ENCODE measurements at places on chromosomes 2 and 18. TPM values are rescaled to one million over a fixed set of nuclear protein-coding genes. Genes with fewer than 3 reads are reported as not detected.

GRCh38 chr18:66235206-66235605 is 368.7 kb downstream of the CDH19 start:
- DNase-seq: no peak

- no peak for DNase-seq
Observed at GRCh38 chr2:148920559-148920958, 45.5 kb downstream of the KIF5C start.

GRCh38 chr2:240902615-240903041 is 3.5 kb upstream of the CROCC2 start:
- DNase-seq: no peak

DNA sequence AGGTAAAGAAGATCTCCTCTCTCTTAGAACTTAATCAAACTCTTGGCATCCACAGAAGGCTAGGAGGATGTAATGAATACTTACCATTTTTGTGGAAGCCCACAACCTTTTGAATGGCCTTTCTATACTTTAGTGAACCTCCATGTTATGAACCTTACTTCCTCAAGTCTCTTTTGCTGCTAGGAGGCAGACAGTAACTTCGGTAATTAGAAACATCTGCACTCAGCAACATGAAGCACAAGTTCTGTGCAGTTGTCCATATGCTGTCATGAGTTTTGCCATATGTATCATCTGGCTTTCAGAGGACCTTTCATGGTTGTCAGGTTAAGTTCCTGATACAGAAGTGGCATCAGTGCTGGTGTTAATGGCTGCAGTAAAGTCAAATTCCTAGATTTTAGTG is 50.4 kb downstream of the PDK1 start:
- DNase-seq: no peak

DNA sequence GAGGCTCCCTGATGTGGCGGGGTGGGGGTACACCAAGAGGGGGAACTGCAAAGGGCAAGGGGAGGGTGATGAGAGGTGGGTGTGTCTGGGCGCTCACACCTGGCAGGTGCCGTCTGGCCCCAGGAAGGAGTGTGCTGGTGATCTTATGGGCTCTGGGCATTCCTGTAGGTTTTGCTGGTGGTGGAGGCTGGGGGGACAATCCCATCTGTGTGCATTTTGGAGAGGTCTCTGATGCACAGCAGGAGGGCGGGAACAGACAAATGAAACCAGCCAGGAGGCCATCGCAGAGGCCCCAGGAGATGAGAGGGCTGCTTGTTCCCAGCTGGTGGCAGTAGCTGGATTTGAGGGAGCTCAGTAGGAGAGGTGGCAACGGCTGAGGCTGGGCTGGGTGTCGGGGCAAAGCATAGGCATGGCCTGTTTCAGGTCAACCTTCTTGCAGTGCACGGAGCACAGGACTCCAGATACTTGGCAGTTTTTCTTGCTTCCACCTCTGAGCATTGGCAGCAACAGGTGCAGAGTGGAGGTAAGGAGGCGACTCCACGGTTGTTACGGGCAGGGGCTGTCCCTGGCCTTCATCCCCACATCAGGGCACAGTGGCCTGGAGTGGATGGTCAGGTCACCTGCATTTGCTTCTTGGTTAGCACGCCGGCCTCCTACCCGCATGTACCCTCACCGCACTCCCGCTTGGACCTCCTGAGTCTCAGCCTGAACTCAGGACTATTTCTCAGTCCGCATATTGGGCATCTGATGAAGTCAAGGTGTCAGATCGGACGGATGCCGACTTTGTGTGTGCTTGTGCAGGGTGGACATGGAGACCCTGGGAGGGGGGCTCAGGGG is 194.2 kb upstream of the HDAC4 start:
- no peak for DNase-seq

GRCh38 chr2:175004980-175005732 is at the start of gene CHN1:
TSS of gene CHN1 (minus strand) at chr2:175005381. CDS start at chr2:175004912, 469 bp downstream.
- peak; percentile 61 for DNase-seq

DNA sequence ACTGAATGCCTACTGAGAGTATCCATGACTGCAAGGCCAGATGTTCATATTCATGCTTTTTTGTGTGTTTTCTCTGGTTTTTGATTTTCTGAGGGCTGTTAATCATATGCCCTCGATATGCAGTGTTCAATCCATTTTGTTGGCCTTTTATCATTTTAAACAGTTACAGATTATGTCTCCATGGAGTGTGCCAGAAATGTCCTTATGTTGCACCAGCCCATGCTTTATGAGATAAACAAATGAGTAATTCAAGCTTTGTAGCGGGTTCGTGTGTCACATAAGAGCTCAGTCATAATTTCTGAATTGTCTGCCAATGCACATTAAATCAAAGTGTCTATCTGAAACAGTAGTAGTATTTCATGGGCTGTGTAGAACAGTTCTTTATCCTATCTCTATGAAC is 583.0 kb downstream of the THSD7B start:
- DNase-seq: no peak

DNA sequence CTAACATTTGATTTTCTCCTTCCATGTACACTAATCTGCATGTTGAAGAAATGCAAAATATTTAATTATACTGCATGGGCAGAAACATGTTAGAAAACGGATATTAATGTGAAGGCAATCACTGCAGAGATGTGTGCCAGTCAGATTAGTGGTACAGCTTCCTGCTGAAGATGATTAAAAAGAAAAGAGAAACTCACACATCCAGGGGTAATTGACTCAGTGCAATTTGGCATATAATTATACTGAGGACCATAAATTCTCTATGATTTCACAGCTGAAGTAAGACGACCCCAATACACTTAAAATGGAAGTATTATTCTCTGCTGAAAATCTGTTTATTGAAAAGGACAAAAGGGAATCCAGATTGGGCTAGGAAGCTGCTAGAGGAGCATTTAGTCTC is 243.4 kb downstream of the TGIF1 start:
- DNase-seq: no peak

- peak; percentile 95 for DNase-seq
Observed at GRCh38 chr2:53104263-53104662, 663.3 kb upstream of the CHAC2 start.

DNA sequence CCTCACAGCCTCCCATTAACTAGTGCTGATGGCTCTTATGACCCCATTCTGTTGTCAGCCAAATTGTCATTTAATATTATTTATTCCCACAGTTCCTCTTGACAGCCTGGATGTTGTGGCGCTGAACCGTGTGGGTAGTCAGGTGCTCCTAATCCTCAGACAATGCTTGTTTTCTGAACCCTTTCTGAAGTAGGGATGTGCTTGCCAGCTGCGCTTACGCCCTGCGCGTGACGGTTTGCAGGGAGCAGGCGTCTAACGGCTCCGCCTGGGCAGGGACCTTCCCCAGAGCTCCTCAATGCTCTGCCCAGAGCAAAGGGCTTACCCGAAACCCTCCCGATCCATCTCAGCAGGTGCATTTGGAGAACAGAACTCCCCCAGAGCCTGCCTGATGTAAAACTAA is 358.2 kb upstream of the MYT1L start:
- DNase-seq: no peak

GRCh38 chr2:21633911-21634310 is 510.1 kb downstream of the TDRD15 start:
- no peak for DNase-seq

- no peak for DNase-seq
Observed at GRCh38 chr18:58267493-58267892, 223.5 kb downstream of the NEDD4L start.

DNA sequence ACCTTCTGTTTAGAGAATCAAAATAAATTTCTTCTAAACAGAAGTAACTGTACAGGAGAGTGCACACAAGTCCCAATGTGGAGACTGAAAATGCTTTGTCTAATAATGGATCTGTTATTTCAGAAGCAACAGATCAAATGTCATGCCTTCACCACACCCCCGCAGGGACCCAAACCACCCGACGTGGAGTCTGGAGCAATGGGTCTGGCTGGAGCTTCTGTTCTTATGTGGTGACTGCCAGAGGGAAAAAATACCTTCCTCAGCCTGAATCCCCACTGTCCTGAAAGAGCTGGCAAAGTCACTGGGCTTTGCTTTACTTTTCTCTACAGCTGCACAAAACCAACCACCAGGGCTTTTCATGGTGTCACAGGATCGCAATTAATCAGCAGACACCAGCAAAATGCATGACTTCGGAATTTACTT is 119.0 kb upstream of the ZFP36L2 start:
- DNase-seq: no peak

DNA sequence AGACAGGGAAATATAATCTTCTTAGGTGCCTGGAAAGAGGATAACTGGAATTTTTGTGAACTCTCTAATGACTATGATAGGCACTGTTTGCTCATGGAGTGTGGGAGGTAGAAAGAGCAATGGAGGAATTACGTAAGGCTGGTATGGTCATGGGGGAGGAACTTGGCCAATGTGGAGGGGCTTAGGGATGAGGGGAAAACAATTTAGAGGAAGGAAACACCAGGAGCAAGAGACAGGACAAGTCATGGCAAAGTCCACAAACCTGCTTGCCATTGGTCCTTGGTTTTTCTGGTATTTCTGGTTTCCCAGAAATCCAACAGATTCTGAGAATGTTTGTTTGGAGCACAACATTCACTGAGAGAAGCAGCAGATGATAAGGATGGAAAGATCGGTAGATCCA is 274.2 kb downstream of the DYSF start:
- DNase-seq: peak; percentile 48

DNA sequence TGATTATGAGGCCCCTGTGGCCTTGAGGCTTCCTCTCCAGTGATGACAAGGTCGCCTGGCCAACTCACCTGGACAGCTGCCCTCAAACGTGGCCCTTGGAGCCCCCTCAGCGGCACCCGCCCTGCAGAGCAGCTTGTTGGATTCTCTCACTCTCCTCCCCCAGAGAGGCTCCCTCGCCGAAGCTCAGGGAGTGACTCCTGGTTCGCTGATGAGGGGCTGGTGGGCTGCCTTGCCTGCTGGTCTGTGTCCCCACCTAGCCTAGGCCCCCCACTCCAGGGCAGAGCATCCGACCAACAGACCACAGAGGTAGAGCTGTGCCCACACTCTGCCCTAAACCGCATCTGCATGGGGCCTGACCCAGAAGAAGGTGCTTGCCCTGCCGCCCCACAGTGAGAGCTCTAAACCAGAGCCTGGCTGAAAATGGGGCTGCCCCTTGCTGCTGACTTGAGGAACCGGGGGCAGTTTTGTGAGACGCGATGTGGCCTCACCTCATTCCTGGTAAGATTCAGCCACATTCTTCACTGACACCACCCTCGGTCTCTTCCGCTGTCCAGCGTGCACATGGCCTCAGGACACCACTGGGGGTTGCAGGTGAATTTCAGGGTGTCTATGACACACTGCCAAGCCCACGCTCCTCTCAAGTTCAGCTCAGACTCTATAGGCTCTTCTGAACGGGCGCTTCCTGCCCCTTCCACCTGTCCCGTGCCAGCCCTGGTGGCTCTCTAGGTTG is 131.6 kb downstream of the CABLES1 start:
- DNase-seq: no peak

GRCh38 chr2:236720974-236721540 is 151.4 kb downstream of the ACKR3 start:
- DNase-seq: no peak

DNA sequence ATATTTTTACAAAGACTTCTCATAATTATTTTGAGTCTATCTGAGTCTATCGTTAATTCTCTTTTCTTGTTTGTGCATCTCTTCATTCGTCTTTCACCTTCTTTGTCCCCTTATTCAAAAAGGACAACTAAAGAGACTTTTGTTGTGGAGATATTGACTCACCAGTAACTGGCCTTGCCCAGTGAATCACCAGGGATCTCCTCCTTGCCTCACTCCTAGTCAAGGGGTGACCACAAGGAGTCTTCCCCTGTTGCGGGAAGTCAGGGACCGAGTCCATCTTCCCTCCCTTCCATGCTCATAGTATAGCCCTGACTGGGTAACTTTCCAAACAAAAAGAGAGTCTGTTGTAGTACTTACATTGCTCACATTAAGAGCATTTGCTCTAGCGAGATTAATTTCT is 158.9 kb downstream of the NEB start:
- DNase-seq: peak; percentile 52

- DNase-seq: peak; percentile 7
Observed at GRCh38 chr18:78884502-78884901, 95.1 kb upstream of the SALL3 start.

GRCh38 chr2:10415048-10415447 is 33.1 kb downstream of the ODC1 start:
- DNase-seq: no peak

- no peak for DNase-seq
Observed at GRCh38 chr2:142862299-142862698, 15.2 kb upstream of the KYNU start.

DNA sequence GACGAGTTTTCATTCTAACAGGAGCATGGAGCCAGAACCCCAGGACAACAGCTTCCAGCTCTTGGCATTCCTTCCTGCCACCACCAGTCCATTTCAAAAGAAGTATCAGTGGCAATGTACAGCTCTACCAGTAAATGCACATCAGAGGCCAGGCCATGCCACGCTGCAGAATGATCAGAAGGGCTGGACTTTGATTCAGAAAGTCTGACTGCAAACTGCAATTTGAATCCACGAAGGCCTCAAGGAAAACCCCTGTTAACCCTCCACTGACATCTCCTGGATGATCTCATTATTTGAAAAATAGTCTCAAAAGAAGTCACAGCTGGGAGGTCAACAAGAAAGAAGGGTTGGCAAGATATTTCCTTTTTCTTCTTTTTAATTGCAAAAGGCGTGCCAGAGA is 119.2 kb downstream of the MYO5B start:
- DNase-seq: no peak

GRCh38 chr2:113760400-113760799 is 4.0 kb upstream of the SLC35F5 start:
- peak; percentile 82 for DNase-seq

DNA sequence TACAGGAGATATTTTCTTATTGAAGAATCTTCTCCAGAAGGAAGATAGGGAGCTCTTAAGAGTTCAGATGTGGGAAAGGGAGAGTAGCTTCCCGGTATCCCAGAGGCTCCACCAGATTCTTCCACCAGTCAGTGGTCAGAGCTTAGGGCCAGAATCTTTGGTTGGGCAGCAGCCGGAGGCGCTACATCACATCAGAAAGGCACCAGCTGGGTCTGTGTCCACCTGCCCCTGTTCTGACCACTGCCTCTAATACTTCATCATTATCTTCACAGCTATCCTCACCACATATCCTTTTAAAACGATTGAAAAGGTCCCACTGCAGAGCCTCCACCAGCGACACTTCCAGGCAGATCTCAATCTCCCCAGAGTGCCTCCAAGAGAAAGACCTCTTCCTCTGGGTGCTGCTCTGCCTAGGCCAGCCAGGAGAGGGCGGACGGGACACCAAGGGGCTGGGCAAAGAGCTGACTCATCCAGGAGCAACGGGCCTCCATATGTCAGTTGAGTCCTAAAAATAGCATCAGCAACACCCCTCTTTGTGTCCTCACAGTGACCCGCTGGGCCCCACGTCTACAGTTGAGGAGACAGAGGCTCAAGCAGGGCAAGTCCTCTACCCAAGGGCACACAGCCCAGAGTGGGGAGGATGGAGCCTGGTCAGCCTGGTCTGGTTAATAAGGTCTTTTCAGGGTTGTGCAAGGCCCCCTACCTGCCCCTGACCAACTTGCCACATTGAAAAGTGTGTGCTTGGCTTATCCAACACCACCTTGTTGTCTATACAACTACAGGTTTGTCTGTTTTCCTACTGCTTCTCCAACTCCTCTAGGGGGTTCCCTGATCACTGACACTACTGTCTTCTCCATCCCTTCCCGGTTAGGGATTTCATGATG is 81.2 kb downstream of the ADD2 start:
- DNase-seq: peak; percentile 55

Gene ABCB11
- 0.11 TPM for total RNA-seq

Gene PSMD14
- 151 TPM for total RNA-seq

Gene TUBA3E
- not detected for total RNA-seq

Gene BCL2
- total RNA-seq: 1.5 TPM

Gene GCG
- total RNA-seq: not detected

Gene PROKR1
- 0.12 TPM for total RNA-seq

Gene G6PC2
- not detected for total RNA-seq

Gene ZNF385B
- total RNA-seq: 0.81 TPM

Gene MFSD2B
- total RNA-seq: not detected

Gene IL36RN
- not detected for total RNA-seq

Gene BCL11A
- total RNA-seq: 3.1 TPM

Gene TMEM237
- total RNA-seq: 32.8 TPM

Gene CCBE1
- total RNA-seq: 13.9 TPM
